ENCODE measurements at places on chromosomes 7 and 10.

DNA sequence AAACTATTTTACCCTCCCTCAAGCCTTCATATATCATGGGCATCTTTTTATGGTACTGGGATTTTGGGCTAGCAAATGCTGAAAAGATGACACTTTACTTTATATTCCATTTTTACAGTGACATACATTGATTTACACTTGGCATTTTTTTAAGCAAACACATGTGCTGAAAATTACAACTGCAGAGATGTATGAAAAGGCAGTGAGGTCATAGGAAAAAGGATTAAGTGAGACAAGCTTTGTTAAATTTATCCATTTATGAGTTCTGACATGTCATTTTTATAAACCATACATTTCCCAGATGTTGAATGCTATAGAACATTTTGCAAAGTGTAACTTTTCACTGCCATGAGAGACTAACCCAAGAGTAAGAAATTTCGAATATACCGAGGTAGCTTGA, 68.8 kb upstream of the RSU1 start:
- no peak for DNase-seq

DNA sequence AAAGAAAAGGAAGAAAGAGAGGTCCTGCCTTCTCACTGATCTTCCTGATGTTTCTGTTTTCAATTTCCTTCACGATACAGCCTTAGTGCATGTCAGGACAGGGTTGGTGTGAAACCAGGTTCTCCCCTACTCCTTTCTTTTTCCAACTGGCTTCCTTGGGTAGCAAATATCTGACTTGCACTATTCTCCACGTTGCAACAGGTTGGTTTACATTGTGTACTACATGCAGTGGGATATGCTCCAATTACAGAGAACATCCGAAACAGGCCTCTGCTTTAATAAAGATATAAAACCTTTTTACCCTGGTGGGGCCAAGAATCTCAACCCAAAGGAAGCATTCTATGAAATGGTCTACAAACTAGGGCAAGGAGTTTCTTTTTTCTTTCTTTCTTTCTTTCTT, 16.9 kb upstream of the CREB5 start:
- no peak for DNase-seq

- DNase-seq, result no peak
These were observed 13.9 kb upstream of the SH2D4B start for GRCh38 chr10:80523773-80524172.

DNA sequence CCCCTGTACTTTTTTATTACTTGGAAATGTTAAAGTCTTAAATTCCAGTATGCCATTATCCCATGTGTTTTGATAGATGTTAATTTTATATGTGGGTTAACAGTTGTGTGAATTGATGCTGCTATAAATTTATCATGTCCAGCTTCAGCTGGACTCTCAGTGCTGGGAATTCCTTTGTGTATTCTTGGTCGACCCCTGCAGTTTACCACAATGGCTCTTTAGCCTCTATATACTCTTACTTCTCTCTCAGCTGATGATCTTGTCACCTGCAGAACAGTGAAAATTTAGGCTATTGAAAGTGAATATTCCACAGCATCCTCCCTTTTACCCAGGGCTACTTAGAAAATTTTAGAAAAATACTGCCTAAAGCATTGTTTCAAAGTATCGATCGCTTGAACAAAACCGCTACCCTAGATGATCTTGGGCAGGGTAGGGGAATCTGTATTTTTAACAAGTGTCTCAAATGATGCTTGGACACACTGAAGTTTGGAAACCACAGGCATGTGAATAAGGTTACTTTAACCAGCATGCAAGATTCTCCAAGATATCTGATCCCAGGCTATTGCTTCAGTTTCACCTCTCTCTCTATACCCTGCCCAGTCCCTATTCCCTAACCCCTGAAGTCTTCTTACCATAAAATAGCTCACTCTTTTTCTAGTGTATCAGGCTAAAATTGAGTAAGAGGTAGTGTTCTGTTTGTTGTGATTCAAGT, 25.4 kb downstream of the LCOR start:
- DNase-seq, result no peak

DNA sequence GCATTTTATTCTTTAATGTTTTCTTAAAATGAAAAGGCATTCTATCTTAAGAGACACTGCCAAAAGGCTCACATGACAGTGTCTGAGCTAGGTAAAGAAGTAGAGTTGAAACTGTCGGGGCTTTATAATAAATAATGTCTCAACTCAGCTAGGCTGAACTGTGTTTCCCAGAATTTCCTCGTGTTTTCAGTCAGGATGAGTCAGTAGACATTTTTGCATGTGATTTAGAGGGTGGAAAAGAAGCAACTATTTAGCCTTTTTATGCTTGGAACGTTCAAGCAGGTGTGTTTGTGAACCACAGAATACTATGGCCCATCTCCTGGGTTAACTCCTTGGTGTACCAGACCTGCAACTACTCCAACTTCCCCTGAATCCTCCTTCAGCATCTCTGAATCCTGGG, 23.4 kb upstream of the LIPA start:
- DNase-seq, result no peak

DNA sequence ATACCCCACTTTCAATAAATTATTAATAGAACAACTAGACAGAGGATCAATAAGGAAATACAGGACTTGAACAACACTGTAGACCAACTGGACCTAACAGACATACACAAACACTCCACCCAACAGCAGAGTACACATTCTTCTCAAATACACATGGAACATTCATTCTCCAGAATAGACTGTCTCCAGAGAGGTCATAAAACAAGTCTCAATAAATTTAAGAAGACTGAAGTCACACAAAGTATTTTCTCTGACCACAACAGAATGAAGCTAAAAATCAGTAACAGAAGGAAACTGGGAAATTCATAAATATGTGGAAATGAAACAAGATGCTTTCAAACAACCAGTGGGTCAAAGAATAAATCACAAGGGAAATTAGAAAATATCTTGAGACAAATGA, 119.8 kb downstream of the SMURF1 start:
- DNase-seq, result no peak

DNA sequence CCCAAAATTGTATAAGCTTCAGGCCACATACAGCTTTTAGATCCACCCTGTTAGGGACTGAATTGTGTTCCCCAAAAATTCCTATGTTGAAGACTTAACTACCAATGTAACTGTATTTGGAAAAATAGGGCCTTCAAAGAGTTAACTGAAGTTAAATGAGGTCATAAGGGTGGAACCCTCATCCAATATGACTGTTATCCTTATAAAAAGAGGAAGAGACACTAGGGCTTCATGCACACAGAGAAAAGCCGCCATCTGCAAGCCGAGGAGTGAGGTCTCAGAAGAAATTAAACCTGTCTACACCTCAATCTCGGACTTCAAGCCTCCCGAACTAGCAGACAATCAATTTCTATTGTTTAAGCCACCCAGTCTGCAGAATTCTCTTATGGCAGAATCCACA, 317.9 kb upstream of the NFE2L3 start:
- DNase-seq, result no peak
